ENCODE measurements at places on chromosomes 4 and X. TPM values are rescaled to one million over a fixed set of nuclear protein-coding genes. Genes with fewer than 3 reads are reported as not detected.

DNA sequence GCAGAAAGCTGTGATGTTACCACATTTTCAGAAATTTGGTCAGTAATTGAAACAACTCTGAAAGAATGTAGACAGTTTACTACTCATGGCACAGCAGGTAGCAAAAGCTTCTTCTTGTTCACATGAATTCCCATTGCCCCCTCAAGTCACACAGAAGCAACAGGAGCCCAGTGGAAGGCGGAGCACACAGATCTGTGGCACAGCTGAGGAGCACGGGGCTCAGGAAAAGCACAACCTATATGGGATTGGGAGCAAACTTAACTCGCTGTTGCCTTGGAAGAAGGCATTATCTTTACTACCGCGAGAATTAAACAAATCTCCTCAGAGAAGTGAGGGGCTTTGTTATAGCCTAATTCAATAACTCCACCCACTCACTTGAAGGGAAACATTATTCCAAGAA, 358.5 kb downstream of the SPOCK3 start:
- DNase-seq, result no peak

DNA sequence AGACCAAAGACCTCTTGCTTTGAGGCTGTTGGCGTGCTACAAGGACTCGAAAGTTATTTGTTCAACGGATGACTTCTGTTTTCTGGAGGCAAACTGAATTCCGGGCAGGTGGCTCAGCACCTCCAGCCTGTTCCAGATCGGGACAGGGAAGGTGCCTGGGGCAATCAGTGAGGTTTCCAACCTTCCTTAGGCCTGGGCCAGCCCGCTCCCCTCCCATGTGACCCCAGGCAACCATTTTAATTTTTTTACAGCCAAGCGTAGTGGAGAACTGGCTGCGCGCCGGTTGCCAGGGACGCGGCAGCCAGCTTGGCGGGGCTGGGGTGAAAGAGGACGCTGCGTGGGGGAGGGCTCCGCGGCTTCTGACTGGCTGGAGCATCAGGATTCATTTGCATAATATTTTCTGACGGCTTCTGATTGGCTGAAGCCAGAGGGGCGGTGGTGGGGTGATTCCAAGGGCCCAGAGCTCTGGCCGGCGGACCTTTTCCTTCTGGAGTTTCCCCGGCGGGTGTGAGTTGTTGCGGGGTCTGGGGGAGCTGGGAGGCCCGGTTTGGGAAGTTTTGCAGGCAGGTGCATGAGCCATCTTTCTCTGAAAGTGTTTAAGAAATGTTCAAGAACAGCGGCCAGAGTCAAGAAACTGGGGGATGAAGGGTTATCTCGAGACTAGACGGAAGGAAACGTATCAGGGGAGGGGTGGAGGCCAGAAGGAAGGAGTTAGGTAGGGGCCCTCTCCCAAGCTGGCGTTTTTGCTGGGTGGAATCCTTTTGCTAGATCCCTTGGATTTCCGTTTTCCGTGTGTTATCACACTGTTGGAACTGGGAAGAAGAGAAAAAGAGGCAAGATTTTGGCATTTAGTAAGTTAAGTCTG, at the start of gene MID1IP1:
Gene MID1IP1 (plus strand): TSS at position 479 of the 865 bp plus-strand sequence. CDS start 3,488 bp downstream, outside the sequence.
- DNase-seq, result peak; percentile 90

- DNase-seq, result no peak
These were observed 51.5 kb downstream of the SEL1L3 start for GRCh38 chr4:25811374-25811690.

DNA sequence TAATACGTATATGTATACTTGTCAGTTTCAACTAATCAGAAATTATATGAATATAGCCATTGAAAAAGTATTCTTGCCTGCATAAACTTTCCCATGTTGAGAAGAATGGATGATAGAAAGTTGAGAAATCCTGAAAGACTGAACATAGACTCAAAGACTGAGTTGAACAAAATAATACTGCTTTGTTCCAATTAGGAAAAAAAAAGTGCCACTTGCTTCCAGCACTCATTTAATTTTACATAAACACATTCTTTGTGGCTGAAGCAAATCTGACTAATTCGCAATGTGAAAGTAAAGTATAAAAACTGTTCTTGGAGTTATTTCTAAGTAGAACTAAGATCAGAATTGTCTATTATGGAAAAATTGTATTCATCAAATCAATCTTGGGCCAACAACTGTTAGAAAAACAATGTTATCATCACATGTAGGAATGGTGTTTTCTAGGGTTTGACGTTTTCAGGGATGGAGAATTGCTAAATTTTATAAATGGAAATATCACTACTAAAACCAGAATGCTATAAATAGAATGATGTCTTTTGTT, 2334.6 kb downstream of the PCDH7 start:
- no peak for DNase-seq

DNA sequence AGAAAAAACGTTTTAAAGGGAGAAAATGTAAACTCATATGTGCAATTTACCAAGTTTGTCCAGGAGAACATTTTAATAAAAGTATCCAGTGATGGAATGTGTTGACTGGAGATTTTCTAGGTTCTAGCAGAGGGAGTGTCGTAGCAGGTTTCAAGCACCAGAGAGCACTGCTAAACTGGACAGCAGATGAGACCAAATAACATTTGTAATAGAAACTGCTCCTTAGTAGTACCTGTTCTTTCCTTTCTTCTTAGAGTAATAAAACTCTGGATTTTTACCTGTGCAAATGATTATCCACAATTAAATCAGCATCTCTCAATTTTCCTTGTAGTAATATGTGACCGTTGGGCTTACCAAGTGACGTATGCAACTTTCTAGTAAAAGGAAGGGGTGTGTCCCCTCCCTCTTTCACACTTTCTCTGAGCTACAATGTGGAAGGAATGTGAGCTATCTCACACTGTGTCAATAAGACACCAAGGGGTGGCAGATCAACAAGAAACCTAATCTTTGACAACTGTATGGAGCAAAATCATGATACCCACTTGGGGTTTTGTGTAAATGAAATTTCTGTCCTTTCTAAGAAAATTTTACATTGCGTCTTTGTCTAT, 9.5 kb downstream of the HPGDS start:
- no peak for DNase-seq

IBSP gene
- total RNA-seq, result not detected

- DNase-seq, result no peak
These were observed 502.8 kb downstream of the CFAP47 start for GRCh38 chrX:36422368-36422767.

DNA sequence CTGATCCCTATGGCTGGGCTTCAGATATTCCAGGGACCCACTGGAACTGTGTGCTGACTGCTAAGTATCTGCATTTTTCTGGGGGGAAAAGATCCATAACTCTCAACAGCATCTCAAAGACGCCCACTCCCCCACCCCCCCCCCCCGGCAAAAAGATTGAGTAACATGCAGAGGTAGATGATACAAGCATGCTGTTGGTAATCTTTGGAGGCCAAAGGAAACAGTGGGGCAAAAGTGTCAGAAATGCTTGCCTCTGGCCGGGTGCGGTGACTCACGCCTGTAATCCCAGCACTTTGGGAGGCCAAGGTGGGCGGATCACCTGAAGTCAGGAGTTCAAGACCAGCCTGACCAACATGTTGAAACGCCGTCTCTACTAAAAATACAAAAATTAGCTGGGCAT, 12.2 kb downstream of the XPNPEP2 start:
- DNase-seq, result no peak

PLAC1 gene
- total RNA-seq, result not detected

GRCh38 chrX:97060020-97060419, 176.3 kb downstream of the RPA4 start:
- no peak for DNase-seq

GRCh38 chr4:99655308-99656081, 2.1 kb downstream of the C4orf54 start:
- no peak for DNase-seq

- DNase-seq, result no peak
These were observed 250.4 kb downstream of the TMA16 start for GRCh38 chr4:163744861-163745260.

RPL9 gene
- 3,854 TPM for total RNA-seq

- DNase-seq, result no peak
These were observed 2.8 kb upstream of the TLR8 start for GRCh38 chrX:12903646-12904045.

ZNF157 gene
- total RNA-seq, result 0.29 TPM

PRPS2 gene
- 54.4 TPM for total RNA-seq

GRCh38 chrX:109632906-109633504, 8.0 kb upstream of the KCNE5 start:
- no peak for DNase-seq

DNA sequence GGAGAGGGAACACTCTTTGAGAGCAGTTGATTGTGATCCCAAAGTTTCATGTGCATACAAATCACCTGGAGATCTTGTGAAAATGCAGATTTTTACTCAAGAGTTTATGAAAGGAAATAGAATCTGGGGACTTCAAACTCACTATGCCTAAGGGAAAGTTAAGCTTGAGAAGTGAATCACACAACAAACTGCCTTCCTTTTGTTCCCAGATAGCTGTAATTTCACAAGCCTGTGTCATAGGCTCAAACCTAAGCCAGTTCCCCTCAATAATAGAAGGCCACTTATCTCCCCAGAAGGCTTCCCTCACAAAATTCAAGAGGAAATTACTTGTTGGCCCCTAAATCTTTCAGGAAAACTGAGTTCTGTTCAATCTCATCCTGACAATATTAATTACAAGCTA, 132.8 kb upstream of the MAGEB16 start:
- no peak for DNase-seq

DNA sequence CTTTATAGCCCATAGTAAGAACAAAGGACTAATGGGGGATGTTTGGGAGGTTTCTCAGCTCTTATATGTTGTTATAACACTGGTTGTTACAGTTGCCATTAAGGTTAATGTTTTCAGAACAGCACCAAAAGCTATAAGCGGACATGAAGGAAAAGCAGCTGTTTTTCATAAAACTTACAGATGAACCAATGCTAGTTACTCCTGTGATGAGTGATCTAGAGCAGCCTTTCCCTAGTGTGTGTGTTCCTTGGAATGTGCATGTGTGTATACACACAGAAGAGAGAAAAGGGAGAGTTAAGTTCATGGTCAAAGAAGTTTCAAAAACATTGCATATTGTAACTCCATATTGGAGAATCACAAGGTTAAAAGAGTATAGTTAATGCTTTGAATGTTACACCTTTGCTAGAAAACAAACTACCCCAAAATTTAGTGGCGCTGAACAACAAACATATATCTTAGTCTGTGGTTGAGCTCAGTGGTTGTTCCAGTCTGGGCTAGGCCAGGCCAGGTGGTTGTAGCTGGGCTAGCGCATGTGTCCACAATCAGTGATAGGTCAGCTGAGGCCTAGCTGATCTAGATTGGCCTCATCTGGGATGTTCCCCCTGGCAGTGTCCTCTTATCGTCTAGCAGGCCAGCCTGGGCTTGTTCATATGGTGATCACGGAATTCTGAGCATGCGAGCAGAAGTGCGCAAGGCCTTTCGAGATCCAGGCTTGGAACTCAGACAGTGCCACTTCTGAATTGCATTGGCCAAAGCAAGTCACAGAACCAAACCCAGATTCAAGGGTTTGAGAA, 151.0 kb downstream of the NHS start:
- DNase-seq, result no peak

GRCh38 chr4:42678512-42678911, 21.6 kb upstream of the ATP8A1 start:
- DNase-seq, result no peak

DNA sequence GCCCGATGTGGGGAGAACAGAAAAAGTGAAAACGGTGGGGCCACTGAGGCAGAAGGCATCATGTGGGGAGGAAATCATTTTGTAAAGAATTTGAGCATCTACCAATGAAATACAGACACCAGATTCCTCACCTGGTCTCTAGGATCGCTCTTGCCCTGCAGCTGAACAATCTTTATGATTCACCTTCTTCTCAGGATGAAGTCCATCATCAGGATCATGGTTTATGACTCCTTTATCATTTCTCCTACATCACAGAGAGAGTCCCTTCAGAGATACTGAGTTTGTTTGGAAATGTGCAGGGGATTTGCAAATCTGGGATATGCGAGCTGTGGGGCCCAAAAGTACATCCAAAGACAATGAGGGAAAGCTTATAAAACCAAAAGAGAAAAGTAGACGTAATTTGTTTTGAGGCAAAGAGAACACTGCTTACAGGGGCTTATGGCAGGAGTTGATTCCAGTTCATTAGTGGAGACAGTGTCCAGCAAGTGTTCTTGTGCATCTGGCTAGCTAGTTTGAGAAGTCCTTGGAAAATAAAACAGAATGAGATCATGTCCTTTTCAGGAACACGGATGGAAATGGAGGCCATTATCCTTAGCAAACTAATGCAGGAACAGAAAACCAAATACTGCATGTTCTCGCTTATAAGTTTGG, 15.3 kb upstream of the ANXA5 start:
- no peak for DNase-seq

OCIAD2 gene
- total RNA-seq, result 22.0 TPM

GRCh38 chrX:7071390-7071789, 76.1 kb upstream of the STS start:
- DNase-seq, result no peak

GRCh38 chrX:2707334-2707760, 16.3 kb downstream of the CD99 start:
- DNase-seq, result peak; percentile 50

DNA sequence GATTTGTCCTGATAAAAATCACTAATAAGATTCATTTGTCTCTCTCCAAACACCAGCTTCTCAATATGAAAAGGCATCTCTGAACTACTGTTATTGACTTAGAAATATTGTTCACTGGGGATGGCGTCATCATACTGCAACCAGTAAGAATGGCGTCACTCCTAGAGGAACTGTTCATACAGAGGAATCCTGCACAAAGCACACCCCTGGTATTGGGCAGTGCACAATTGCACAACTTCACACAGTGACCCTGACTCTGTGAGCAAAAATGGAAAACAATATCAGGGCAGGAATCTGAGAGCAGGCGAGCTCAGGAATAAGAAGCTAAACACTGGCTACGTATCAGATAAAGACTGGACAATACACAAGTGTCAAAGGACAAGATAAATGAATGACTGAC, 66.7 kb upstream of the PNPLA4 start:
- no peak for DNase-seq

RIPPLY1 gene
- total RNA-seq, result not detected

GRCh38 chr4:183289688-183290087, 30.4 kb downstream of the CLDN22 start:
- DNase-seq, result no peak

DNA sequence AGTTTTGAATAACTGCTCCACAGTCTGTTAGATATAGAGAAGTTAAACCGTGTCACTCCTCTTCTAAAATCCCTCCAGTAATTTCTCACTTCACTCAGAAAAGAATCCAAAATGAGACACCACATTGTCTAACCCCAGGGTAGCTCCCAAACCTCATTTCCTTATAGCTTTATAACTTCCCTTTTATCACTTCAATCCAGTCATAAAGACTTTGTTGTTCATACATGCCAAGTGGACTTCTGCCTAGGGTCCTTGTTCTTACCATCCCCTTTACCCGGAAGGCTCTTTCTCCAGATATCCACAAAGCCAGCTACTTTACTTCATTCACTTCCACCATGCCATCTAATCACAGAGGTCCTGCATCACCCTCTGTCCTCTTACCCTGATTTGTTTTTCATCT, 156.2 kb downstream of the GABRB1 start:
- DNase-seq, result no peak

DNA sequence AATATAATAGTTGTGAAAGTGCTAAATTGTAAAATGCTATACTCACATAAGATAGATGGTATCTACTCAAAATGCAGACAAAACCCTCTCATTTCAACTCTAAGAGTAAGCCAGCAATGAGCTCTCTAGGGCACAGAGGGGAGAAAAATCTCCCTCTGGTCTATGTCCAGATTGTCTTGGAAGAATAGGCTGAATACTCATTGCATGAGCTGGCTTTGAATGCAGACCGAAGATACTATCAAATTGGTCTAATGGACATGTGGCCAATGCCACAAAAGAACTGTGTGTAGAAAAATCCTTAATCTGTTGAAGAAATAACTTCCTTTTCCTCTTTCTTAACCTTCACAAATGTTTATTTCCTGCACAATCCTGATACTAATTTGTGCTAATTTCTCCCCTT, 3.5 kb downstream of the ZXDA start:
- DNase-seq, result no peak
